Astrocyte of the hippocampus (primary cell): ENCODE measurements at places on chromosomes 4 and X.
A peak's percentile ranks its signal among the peaks of the same experiment; 100 is the strongest.

- no peak for DNase-seq
Measured at GRCh38 chrX:24253469-24253868, 60.4 kb downstream of the SUPT20HL2 start.

DNA sequence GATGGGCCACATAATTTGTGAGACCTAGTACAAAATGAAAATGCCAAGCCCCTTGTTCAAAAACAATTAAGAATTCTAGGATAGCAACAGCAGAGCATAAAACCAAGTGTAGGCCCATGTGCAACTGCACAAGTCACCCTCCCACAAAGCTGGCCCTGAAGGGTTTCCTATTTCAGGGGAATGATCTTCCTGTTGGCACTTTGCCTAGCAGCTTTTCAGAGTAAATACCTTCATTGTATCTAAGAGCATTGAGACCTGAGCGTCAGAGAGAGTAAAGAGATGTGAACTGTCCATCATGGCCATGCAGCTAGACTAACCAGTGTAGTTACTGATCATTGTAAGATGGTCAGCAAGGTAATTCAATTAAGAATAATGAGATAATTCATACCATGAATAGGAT lies 113.6 kb downstream of the CNKSR2 start:
- peak; percentile 11 for DNase-seq

DNA sequence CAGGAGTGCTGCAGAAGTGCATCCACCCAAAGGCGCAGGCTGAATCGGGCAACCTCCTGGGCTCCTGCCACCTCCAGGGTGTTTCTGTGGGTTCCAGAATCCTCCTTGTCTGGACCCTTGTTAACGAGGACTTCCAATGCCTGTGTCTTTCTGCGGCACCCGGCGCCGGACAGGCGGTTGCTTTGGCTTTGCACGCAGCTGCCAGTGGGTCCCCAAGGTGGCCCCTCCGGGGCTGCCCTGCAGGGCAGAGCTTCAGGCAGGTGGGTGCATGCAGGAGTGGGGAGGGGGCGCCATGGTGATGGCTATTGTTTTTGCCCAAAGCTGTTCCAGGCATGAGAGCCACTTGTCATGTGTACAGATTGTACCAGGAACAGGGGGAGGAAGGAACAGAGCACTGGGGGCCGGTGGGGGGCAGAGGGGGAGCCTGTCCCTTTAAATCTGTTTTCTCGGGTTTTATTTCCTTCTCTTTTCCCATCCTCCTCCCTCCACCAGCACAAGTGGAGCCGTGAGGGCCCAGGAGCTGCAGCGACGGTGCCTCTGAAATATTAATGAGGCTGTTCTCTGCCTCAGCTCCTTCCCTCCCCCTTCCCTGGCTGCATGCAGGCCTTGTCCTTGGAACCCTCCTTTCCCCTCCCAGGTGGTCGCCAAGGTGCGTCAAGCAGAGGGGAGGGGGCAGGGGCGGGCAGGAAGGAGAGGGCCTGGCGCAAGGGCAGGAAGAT lies 13.1 kb downstream of the ATP2B3 start:
- DNase-seq, result no peak

- DNase-seq, result peak; percentile 54
Measured at GRCh38 chr4:3391422-3391821, 50.3 kb upstream of the HGFAC start.

DNA sequence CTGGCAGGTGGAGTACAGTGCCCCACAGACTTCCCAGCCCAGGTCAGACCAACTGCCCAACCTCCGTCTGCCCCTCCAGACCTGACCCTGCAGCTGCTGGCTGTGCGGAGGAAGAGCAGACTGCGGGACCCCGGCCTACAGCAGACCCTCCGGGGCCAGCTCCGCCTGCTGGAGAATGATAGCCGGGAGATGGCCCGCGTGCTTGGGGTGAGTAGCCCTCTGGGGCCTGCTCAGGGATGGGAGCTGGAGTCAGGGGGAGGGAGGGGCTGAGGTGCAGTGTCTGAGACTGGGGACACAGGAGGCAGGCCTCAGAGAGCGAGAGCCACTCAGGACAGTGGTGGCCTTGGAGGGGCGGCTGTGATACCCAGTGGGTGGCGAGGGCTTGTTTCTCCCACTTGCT lies 13.5 kb downstream of the SH3TC1 start:
- DNase-seq, result no peak
